ENCODE measurements at places on chromosomes 3 and 15.
A peak's percentile ranks its signal among the peaks of the same experiment; 100 is the strongest.

DNA sequence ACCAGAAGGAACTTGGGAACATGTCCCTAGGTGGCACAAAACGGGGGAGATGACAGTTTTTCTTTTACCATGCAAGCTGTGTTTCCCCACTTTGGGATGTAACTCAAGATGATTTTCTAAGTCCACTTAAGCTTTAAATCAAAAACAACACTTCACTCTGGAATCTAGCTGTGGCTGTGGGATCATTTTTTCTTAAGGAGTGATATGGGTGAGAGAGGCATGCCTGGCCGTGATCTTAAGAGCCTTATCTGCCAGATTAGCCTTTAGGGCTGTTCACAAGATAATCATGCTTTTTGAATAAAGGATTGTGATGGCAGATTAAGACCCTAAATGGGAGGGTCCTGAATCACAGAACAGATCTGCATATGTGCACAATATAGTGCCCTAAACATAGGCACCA is 384.8 kb upstream of the SEMA6D start:
- DNase-seq: no peak

DNA sequence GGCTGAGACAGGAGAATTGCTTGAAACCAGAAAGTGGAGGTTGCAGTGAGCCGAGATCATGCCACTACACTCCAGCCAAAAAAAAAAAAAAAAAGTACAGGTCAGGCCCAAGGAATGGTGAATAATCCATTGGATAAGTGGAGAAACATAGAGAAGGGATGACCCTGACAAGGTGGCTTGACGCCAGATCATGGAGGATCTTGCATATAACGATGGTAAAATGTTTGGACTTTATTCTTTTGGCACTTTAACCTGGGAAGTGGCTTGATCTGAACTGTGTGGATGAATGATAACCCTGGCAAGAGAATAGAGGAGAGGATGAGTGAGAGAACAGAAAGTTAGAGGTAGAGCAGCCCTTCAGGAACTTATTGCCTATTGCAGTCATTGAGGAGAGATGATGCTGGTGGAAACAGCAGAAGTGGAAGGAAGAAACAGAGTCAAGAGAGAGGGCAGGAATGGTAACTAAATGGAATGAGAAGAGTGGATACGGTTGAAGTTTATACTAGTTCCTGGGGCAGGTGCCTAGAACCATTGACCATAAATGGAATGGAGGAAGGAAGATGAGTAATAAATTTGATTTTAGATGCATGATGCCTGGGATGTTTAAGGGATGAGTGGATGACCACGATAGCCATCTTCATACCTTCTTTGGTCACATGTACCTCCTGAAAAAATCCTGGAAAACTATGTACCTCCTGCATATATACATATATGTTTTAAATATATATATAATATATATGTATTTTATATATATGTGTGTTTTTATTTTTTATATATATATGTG is 57.8 kb downstream of the BLM start:
- DNase-seq: no peak

- DNase-seq: no peak
Observed at GRCh38 chr3:37058117-37058516, 64.8 kb downstream of the MLH1 start.

- no peak for DNase-seq
Observed at GRCh38 chr3:25783661-25784512, 644 bp upstream of the NGLY1 start.

- peak; percentile 85 for DNase-seq
Observed at GRCh38 chr3:56303487-56303886, 164.8 kb downstream of the ERC2 start.

GRCh38 chr3:50275996-50276761 is 2.7 kb upstream of the LSMEM2 start:
- no peak for DNase-seq

DNA sequence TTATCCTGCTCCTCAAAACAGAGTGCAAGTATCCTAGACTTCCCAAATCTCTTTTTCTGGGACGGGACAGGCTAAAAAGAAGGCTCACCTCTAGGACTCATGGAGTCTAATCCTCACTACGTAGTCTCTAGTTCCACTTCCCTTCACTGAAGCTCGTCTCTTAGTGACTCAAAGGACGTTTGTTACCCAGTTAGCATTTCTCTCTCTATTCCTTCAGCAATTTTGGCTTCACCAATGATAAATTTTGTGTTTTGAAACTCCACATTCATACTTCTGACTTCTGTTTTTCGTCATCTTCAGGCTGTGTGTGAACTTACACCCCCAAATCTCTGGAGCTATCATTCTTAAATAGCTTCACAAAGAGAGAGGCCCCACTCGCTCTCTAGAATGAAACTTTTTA is 627.1 kb downstream of the NAALADL2 start:
- no peak for DNase-seq

DNA sequence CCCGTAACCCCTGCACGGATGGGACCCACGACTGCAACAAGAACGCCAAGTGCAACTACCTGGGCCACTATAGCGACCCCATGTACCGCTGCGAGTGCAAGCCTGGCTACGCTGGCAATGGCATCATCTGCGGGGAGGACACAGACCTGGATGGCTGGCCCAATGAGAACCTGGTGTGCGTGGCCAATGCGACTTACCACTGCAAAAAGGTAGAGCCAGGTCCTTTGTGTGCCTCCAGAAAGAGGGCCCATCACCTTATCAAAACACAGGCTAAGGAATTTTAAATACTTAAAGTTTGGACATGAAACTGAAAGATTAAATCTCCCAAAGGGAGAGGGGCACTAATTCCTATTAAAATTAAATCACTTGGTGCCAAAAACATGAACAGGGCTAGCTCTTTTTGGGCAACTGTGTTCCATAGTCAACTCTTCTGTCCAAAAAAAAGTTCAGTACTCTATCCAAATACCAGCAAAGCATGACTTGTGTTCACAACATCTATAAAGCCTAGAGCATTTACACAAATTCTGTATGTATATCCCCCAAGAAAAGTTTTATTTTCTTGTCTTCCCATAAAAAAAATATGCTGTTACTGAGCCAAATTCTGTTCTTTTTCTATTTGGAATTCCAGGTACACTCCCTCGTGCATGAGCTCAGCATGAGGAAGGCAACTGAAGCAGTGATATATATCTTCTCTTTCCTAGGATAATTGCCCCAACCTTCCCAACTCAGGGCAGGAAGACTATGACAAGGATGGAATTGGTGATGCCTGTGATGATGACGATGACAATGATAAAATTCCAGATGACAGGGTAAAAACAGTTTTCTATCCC is 9.2 kb downstream of the THBS1 start:
- no peak for DNase-seq

DNA sequence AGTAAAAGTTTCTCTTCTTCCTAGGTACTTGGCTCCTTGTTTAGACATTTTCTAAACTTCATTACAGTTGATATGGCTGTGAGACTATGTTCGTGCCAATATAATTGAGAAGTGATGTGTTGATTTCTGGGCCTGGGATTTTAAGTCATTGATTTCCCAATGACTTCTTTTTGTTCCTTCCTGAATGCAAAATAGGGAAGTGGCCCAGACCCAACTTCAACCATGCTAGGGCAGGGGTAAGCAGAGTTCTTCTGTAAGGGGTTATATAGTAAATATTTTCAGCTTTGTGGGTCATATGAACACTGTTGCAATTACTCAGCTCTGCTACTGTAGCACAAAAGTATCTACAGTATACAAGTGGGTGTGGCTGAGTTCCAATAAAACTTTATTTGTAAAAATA is 320.1 kb upstream of the WNT5A start:
- DNase-seq: no peak

GRCh38 chr15:97224191-97224641 is 736.3 kb upstream of the ARRDC4 start:
- no peak for DNase-seq
